ENCODE measurements at places on chromosomes 6 and 20. TPM values are rescaled to one million over a fixed set of nuclear protein-coding genes. Genes with fewer than 3 reads are reported as not detected.

DNA sequence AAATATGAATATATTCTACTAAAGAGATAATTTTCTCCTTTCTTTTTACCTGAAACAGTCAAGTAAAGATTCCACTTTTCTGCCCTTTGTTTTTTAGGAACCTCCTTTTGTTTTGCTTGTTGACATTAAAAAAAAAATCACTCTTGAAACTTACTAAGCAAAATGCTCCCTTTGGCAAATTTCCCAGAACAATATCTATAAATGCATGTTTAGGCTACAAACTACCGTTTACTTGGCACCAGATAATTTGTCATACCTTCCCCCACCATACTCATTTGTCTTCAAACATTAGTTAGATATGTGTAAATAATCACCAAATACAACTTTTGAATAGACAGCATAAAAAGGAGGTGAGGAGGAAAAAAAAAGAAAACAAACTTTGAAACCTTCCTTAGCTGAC lies 604.7 kb downstream of the RFPL4B start:
- DNase-seq, result no peak

JPH2 gene
- 151 TPM for total RNA-seq

GRCh38 chr6:16483315-16483875 lies 245.0 kb downstream of the GMPR start:
- no peak for DNase-seq

USP49 gene
- total RNA-seq, result 0.71 TPM

- DNase-seq, result no peak
Observed at GRCh38 chr6:72580281-72580940, 41.5 kb upstream of the KCNQ5 start.

FOXC1 gene
- 7.1 TPM for total RNA-seq

- peak; percentile 34 for DNase-seq
Observed at GRCh38 chr20:44532259-44532980, 10.6 kb upstream of the SERINC3 start.

DNA sequence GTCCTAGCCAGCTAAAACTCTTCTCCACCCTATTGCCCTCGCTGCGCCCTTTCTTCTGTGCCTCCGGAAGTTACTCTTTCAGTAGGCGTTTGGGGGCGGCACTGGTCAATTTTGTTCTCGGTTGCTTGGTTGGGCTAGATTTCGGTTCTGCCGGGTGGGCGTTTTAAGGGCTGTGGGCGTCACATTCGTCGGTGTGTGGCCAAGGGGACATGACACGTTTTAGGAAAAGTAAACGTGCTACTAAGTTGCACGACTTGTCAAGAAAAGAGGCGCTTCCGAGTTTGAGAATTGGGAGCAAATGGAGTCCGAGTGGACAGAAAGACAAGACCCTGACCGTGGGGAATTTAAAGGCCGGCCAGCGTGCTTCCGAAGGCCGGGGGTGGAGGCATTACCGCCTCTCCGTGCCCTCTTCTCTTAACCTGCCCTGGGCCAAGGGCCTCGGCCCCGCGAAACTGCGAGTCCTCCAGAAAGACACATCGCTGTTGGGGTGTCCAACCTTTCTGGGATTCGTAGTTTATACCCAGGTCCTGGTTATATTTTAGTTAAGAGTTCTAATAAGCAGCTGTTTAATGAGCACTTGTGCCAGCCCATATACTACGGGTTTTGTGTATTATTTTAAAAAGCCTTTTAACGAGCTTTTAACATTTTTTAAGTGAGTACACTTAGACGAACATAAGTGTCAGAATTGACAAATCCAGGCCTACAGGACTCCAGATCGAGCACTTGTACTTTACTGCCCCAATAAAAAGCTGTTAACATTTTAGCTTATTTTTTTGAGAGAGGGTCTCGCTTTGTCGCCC lies 664 bp upstream of the BAG6 start:
- DNase-seq, result peak; percentile 86

GRCh38 chr20:48326868-48327267 lies 500.9 kb downstream of the PREX1 start:
- DNase-seq, result peak; percentile 38

DNA sequence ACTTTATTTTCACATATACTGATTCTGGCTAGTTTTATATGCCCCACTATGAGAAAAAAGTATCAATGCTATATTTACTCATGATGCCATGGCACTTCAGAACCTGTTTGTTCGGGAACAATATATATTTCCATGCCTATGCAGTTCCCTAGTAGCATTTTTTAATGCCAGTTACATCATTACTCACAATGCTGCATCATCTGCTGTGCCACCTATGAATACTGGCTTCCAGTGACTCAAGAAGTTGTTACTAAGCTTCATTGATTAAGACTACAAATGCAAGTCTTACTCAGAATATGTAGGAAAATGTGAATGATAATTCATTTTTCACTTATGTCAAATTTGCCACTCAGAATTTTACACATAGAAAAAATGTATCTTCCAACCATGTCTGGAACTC lies 97.9 kb downstream of the MAFB start:
- no peak for DNase-seq

DNA sequence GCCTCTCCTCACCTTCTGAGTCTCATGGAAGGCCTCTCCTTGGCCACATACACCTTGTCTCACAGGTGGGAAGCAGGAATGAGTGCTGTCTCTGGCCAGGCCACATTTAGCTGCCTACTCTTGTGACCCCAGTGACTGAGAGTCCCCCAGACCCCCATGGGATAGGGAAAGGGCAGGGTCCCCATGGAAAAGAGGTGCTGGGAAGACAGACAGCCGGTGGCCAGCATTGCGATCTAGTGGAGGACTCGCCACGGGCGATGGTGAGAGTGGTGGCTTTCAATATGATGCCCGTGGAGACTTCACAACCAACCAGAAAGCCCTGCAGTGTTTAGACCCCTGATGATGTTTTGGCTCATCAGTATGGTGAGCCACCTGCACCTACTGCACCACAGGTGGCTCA lies 19.8 kb downstream of the MANBAL start:
- DNase-seq, result no peak

- no peak for DNase-seq
Observed at GRCh38 chr20:49567421-49568277, at the start of gene PTGIS. Gene PTGIS (minus strand): TSS chr20:49568137. CDS start chr20:49568116, 21 bp downstream.

GRCh38 chr20:62263396-62263795 lies 25.1 kb downstream of the OSBPL2 start:
- no peak for DNase-seq

DNA sequence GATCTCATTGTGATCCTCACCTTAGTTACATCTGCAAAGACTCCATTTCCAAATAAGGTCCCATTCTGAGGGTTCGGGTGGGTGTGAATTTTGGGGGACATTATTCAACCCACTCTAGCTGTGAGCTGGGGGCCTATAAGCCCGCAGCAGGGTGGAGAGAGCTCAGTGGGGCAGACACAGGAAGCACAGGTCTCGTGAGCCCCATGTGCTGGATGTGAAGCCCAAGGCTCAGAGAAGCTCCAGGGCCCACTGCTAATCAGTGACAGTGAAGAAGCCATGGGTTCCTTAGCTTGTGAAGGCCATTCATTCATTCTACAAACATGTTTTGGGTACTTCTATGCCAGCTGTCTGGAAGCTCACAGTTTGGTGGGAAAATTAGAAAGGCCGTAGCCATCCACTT lies 47.5 kb downstream of the CHMP4B start:
- DNase-seq, result no peak

DNA sequence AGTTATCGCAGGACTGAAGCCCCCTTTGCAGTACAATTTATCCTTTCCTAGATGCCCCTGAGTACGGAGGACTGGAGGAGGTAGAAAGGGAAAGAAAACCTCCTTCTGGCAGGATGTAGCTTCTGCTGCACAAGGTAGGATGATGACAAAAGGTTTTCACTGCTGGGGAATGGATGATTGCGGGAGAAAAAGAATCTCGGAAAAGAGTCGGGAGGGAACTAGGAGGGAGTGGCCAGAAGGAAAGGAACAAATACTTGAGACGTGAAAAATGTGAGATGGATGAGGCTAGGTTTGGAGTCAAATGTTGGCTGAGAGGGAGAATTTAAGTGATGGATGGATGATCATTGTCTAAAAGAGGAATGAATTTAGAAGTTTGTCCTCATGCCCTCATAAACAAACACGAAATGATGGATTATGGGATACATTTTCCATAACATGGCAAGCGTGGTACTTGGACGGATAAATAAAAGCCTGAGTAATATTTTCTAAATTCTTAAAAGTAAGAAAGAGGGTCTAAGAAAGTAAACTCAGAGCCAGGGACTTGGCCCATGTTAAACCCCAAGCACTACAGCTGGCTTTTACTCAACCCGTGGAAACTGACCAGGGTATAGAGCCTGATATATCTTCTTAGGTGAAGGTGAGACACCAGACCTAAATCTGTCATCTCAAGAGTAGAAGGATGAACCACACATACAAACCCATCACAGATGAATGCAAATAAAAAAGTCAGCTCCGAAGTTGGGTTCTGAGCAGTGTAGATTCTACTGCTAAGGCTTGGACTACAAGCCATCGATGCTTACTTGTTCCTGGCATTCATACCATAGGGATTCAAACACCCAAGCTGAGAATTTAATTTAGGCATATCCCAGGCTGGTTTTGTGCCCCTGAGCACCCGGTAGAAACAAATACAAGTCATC lies 72.4 kb downstream of the HFE start:
- DNase-seq, result no peak

GRCh38 chr6:26327450-26328264 lies 37.3 kb upstream of the BTN3A2 start:
- no peak for DNase-seq

NHSL1 gene
- 44.7 TPM for total RNA-seq

- DNase-seq, result peak; percentile 16
Observed at GRCh38 chr6:153312634-153313033, 181.6 kb upstream of the RGS17 start.

- DNase-seq, result no peak
Observed at GRCh38 chr6:50333696-50334095, 284.0 kb upstream of the DEFB112 start.

GRCh38 chr6:139713900-139714506 lies 339.6 kb upstream of the CITED2 start:
- no peak for DNase-seq

Data from left ventricle myocardium inferior (tissue), 1 donor.